ENCODE measurements at places on chromosomes 16 and 17. TPM values are rescaled to one million over a fixed set of nuclear protein-coding genes. Genes with fewer than 3 reads are reported as not detected.

- no peak overlapping the region for H3K4me3 ChIP-seq
- H3K27me3 ChIP-seq, result no peaks in the 10 kb centered on the region
- H3K36me3 ChIP-seq, result no peaks in the 10 kb centered on the region
- no peaks in the 10 kb centered on the region for H3K4me1 ChIP-seq
These were observed 15.9 kb upstream of the TBX2 start for GRCh38 chr17:61383689-61384201.

DNA sequence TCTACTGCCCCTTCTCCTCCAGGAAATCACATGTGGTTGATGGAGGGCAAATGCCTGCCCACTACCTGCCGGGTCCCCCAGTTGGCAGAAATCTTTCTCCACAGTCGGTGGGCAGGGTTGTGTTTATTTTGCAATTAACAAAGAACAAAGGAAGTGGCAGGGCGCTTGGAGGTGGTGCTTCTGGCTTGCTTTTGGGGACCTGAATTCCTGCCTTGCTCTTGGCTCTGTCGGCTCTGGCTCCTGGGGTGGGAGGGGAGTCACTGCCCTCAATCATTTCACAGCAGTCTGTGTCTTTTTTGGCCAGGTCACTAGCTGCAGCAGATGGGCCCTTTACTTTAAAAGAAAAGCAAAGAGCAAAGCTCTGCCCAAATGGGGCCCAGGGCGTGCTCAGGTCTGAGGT lies 69.2 kb downstream of the C16orf78 start:
- no peaks in the 10 kb centered on the region for H3K36me3 ChIP-seq
- peaks cover 8% of the 10 kb centered on the region for H3K27me3 ChIP-seq
- H3K27ac ChIP-seq, result no peak overlapping the region
- no peak for DNase-seq
- no peak overlapping the region for H3K4me3 ChIP-seq

GRCh38 chr16:12760819-12761611 lies 42.7 kb downstream of the CPPED1 start:
- H3K27ac ChIP-seq, result no peak overlapping the region
- H3K4me3 ChIP-seq, result no peak overlapping the region
- H3K4me1 ChIP-seq, result no peaks in the 10 kb centered on the region
- DNase-seq, result no peak

DNA sequence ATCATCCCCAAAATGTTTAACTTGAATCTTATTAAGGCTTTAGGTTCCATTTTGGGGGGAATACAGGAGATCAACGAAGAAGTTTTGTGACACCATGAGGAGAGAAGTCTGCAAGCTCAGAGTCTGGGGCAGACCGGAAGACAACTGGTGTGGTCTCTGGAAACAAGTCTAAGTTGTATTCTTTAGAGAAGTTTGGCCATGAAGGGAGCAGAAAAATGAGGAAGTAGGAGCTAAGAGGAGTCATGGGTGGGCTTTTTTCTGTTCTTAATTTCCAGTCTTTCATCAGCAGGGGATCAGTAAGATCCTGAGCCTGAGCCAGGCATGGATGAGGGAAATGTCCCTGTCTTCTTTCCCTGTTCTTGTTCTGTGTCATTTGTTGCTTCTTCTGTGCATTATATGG lies 35.8 kb upstream of the NF1 start:
- H3K4me3 ChIP-seq, result no peak overlapping the region
- no peaks in the 10 kb centered on the region for H3K4me1 ChIP-seq
- DNase-seq, result no peak
- no peaks in the 10 kb centered on the region for H3K36me3 ChIP-seq
- H3K27me3 ChIP-seq, result no peaks in the 10 kb centered on the region
- no peak overlapping the region for H3K27ac ChIP-seq

DNA sequence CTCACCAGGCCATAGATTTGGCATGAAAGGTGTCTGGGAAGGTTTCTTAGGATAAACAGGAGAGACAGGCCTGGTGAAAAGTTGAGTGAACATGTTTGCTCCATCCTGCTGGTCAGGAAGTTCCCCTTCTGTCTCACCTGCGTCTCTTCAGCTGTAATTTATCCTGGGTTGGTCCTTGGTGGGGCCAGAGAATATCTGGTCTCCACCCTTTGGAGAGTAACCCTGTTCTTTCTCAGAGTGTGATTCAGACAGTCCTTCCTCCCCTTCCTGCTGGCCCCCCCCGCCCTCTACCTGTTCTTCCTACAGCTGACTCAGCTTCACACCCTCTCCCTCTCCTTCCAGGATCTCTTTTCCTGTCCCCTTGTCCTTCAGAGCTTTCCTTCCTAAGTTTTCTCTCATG lies 17.1 kb downstream of the MINK1 start:
- H3K27me3 ChIP-seq, result no peaks in the 10 kb centered on the region
- H3K4me3 ChIP-seq, result no peak overlapping the region
- H3K36me3 ChIP-seq, result no peaks in the 10 kb centered on the region
- H3K27ac ChIP-seq, result peak overlapping the region; percentile 50
- DNase-seq, result peak; percentile 66
- H3K4me1 ChIP-seq, result peaks cover 33% of the 10 kb centered on the region

DNA sequence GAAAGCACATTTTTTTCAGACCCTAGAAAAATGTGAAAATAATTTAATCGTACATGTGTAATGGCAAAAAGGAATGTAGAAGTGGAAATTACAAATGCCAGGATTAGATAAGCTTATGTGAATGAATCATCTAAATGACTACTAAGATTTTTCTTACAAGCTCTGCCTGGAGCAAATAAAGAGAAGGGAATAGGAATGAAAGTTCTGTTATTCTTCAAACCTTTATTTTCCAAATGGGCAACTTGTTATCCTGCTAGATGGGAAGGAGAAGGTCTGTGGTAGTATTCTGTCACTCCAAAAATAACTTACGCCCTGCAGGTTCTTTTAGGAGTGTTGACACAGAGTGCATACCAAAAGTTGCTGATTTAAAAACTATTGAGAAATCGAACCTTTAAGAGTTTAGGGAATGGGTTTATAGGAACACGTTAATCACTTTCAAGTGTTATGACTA lies 9.7 kb downstream of the CTCF start:
- no peak for DNase-seq
- H3K36me3 ChIP-seq, result no peaks in the 10 kb centered on the region
- H3K27me3 ChIP-seq, result no peaks in the 10 kb centered on the region
- no peak overlapping the region for H3K27ac ChIP-seq

- H3K4me1 ChIP-seq, result peaks cover 5% of the 10 kb centered on the region
- no peak overlapping the region for H3K4me3 ChIP-seq
- H3K36me3 ChIP-seq, result no peaks in the 10 kb centered on the region
- H3K27ac ChIP-seq, result no peak overlapping the region
These were observed 102.1 kb downstream of the PITPNC1 start for GRCh38 chr17:67479148-67479547.

DNA sequence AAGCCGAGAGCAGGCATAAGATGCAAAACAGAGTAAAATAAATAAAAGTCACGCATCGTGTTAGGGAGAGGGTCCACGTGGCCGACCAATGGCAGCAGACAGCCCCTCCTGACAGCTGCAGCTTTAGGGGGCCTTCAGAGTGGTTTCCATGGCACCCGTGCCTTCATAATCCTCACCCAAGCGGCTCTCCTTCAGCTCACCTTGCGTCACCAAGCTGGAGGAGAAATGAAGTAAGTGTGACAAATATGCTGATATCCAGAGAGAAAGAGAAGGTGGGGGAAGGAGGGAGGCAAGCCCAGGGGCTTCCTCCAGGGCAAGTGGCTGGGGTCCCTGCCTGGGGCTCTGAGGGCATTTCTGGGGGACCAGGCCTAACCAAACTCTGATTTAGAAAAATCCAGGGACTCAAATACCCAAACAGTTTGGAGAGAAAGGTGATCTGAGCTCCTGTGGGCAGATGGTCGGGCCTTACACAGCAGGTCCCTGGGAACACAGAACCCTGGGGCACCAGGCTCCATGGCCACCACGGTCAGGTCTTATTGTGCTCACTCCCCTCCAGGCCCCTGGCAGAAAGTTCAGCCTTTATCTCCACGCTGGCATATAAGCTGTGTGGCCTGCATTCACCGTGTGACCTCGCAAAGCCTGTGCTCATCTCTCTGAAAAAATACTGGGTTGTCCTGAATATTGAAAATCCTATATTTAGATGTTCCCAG lies 80.7 kb upstream of the TNRC6C start:
- no peaks in the 10 kb centered on the region for H3K36me3 ChIP-seq
- H3K27me3 ChIP-seq, result no peaks in the 10 kb centered on the region
- no peak overlapping the region for H3K4me3 ChIP-seq
- H3K4me1 ChIP-seq, result no peaks in the 10 kb centered on the region
- H3K27ac ChIP-seq, result no peak overlapping the region
- no peak for DNase-seq

DNA sequence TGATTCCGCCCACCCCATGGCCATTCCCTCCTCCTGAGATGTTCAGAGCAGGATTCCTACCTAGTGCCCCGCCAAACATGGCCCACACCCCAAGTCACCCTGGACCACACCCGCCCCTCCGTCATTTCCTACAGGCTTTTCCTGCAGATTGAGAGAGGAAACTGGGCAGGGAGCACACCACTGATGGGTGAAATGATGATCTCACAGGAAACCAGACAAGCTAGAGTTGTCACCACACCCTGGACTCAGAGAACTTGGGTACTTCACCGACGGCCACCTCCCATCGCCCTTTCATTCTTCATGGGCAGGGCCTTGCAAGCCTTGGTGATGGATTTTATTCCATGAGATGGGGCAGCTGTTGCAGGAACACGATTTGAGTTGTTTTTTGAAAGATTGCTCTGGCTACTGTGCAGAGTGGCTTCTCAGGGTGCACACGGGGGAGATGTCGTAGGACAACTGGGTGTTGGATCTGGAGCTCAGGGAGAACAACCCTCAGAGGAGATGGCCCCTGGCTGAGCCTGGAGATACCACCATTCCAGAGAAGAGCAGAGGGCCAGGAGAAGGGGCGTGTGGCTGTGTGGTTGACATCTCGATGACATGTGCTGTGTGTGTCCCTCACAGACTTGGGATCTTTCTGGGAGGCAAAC lies 7.4 kb upstream of the B9D1 start:
- H3K4me1 ChIP-seq, result no peaks in the 10 kb centered on the region
- peak; percentile 43 for DNase-seq
- no peaks in the 10 kb centered on the region for H3K27me3 ChIP-seq
- no peak overlapping the region for H3K27ac ChIP-seq
- no peaks in the 10 kb centered on the region for H3K36me3 ChIP-seq

GRCh38 chr17:50261051-50261915 lies 13.0 kb upstream of the TMEM92 start:
- H3K27ac ChIP-seq, result no peak overlapping the region
- peaks cover 2% of the 10 kb centered on the region for H3K4me1 ChIP-seq
- no peaks in the 10 kb centered on the region for H3K27me3 ChIP-seq
- no peaks in the 10 kb centered on the region for H3K36me3 ChIP-seq

DNA sequence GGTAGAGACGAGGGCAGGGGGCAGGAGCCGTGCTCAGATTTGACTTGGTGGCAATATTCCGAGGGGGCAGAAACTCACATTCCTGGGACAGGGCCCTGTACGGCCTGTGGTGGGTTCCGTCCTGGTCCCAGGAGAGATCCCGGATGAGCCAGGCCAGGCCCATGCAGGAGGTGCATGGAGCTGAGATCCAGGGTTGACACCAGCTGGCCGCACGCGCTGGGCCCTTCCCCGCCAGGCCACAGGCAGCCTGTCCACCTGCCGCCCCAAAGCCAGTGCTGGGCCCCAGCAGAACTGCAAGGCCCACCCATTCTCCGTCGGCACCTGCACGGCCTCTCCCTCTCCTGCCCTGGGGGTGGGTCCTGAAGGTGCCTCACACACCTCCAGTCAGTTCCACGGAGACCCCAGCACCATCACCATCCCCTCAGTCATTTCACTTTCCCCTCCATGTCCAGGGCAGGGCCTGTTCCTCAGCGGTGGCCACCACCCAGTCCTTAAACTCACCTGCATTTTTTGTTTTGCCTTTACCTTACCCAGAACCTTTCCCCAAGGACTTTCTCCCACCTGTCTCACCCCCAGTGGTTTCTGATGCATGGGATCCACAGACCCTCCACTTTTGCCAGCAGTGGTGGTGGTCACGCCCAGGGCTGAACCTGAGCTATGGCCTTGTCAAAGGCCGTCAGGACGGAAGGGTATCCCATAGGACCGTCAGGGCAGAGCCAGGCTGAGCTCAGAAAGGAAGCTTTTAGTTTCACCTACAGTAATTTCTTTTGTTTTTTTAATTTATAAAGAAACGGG lies 25.1 kb upstream of the CDH15 start:
- H3K4me1 ChIP-seq, result no peaks in the 10 kb centered on the region
- no peak overlapping the region for H3K4me3 ChIP-seq
- H3K36me3 ChIP-seq, result no peaks in the 10 kb centered on the region
- H3K27ac ChIP-seq, result no peak overlapping the region
- DNase-seq, result no peak

DNA sequence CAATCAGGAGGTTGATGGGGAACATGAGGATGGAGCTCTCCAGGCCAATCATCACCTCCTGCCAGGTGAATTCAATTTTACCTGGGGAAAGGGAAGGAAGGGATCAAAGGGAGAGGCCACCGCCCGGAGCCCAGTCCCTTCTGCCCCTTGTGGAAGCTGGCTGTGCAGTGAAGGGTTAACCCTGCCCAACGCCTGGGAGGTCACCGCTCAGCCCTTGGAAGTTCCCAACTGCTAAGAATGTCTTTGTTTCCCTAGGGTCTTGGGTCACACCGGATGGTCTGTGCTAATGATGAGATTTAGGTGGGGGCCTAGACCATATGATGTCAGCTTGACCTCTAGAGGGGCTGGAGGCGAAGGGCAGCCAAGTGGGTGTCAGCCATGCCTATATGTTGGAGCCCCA lies 52.1 kb upstream of the GCSH start:
- no peak overlapping the region for H3K4me3 ChIP-seq
- H3K27me3 ChIP-seq, result no peaks in the 10 kb centered on the region
- no peak overlapping the region for H3K27ac ChIP-seq
- no peaks in the 10 kb centered on the region for H3K36me3 ChIP-seq
- DNase-seq, result no peak

GRCh38 chr17:75241143-75241430 lies 20.3 kb downstream of the GGA3 start:
- peaks cover 64% of the 10 kb centered on the region for H3K36me3 ChIP-seq
- DNase-seq, result no peak
- no peak overlapping the region for H3K27ac ChIP-seq
- no peak overlapping the region for H3K4me3 ChIP-seq

DNA sequence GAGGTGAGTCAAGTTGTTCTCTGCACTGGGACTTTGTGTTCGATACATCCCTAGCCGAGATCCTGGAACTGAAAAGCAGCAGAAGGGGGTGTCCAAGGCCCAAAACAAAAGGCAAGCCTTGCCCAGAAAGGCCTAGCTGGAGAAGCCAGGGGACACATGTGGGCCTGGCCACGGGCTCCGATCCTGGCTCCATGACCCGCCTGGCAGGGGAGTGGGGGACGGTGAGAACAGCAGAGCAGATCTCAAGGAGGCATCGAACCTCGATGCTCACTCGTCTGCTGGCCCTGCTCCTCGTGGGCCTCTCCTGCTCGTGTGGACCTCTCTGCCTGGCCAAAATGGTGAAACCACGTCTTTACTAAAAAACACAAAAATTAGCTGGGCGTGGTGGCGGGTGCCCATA lies 8.9 kb downstream of the CCNF start:
- no peak for DNase-seq
- no peak overlapping the region for H3K4me3 ChIP-seq
- H3K36me3 ChIP-seq, result no peaks in the 10 kb centered on the region
- no peaks in the 10 kb centered on the region for H3K27me3 ChIP-seq
- H3K4me1 ChIP-seq, result no peaks in the 10 kb centered on the region

Gene AANAT
- total RNA-seq, result not detected

Gene KRT16
- 0.79 TPM for total RNA-seq

Gene CLDN7
- 916 TPM for total RNA-seq

Gene MYH1
- total RNA-seq, result 1.6 TPM

Data from transverse colon (tissue), 4 donors.